ENCODE measurements at places on chromosomes 6 and 20.
A peak's percentile ranks its signal among the peaks of the same experiment; 100 is the strongest.

- peak; percentile 6 for DNase-seq
Observed at GRCh38 chr6:4224067-4224978, 88.9 kb upstream of the ECI2 start.

GRCh38 chr6:163165922-163166321 is 248.6 kb upstream of the QKI start:
- DNase-seq = no peak

- no peak for DNase-seq
Observed at GRCh38 chr6:155328539-155329459, 14.5 kb upstream of the TFB1M start.

- DNase-seq = no peak
Observed at GRCh38 chr20:35821807-35822242, 50.0 kb downstream of the PHF20 start.

- DNase-seq = no peak
Observed at GRCh38 chr6:140858381-140858971, 1274.2 kb upstream of the GJE1 start.

Measured in KBM-7 (cell line).